ENCODE measurements at places on chromosomes 7 and 10. TPM values are rescaled to one million over a fixed set of nuclear protein-coding genes. Genes with fewer than 3 reads are reported as not detected.

GRCh38 chr7:698515-699475 lies 27.7 kb upstream of the DNAAF5 start:
- H3K27ac ChIP-seq = no peak overlapping the region
- no peaks in the 10 kb centered on the region for H3K36me3 ChIP-seq
- H3K4me1 ChIP-seq = no peaks in the 10 kb centered on the region
- no peaks in the 10 kb centered on the region for H3K27me3 ChIP-seq
- no peak for DNase-seq

GRCh38 chr7:17255926-17256325 lies 42.5 kb upstream of the AHR start:
- no peaks in the 10 kb centered on the region for H3K36me3 ChIP-seq
- no peaks in the 10 kb centered on the region for H3K4me1 ChIP-seq
- H3K27me3 ChIP-seq = no peaks in the 10 kb centered on the region
- H3K27ac ChIP-seq = no peak overlapping the region

DNA sequence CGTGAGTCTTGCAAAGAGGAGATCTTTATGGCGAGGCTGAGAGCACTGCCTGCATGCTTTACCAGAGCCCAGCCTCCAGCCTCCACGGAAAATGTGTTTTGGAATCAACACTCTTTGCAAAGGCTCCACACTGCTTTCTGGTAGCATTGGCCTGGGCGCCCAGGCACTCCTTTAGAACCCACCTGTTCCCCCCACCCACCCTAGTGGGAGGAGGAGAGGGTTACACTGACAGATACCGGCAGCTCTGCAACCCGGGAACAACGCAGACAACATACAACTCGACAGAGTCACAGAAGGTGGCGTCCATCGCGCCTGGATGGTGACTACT lies 5.5 kb upstream of the MNX1 start:
- H3K27me3 ChIP-seq = no peaks in the 10 kb centered on the region

JMJD1C gene
- 153 TPM for total RNA-seq

DNA sequence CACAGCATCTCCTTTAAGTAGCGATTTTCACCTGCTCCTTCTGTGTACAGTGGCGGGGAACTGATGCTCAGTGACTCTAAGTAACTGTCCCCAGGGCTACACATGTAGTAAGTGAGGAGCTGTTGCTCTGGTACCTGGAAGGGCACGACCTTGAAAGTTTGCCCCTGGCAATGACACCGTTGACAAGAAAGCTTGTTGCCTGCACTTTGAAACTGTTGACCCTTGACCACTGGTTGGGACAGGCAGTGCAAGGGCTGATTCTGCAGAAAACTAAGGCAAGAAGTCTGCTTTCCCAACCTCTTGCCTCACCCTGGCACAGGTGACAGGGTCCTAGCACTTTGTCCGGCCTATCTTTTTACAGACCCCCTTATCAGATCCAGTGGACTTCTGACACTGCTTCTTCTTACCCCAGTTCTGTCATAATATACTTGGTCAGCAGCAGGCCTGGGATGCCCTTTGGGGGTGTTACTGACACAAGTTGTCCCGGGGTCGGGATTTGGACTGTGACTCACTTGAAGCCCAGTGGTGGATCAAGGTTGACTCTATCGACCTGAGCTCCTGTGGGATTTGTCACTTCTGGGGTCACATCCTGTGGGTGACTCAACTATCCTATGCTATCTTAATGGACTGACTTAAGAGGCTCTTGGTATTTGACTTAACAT lies 5.8 kb downstream of the ACSL5 start:
- no peaks in the 10 kb centered on the region for H3K36me3 ChIP-seq
- peaks cover 4% of the 10 kb centered on the region for H3K4me1 ChIP-seq
- H3K4me3 ChIP-seq = no peak overlapping the region

Data from Peyer's patch (tissue), 4 donors.